ENCODE measurements at places on chromosomes 1 and 21.

DNA sequence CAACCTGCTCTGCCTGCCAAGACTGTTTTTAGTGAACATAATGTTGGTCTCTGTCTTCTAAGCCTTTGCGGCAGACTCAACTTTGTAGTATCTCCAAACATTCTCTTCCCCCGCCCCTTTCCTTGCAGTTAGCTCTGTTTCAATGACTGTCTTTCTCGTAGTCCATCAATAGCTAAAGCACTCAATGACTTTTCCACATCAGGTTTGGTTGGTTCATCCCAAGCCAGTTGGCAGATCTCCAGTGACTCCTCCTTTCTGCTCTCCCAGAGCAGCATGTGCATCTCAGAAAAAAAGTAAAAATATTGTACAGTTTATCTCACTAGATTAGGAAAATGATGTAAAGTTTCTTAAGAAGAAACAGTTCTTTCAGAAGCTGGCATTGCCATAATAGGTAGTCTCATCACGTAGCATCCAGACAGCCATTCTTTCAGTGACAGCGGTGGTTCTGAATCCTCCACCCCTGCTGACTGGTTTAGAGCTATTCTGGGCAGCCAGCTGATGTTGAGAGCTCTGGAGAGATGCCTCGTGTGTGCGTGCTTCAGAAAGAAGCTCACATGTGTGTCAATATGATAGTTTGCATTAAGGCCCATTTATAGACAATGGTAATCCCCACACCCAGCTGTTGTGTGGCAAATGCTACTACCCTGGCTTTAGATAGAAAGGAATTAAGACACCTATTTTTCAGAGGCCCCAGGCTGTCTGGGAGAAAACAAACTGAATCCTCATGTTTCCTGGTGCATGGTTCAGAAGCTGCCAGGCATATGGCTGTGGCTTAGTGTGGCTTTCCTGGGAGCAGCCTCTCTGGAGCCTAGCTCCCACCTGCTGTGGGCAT lies 53.2 kb downstream of the CNN3 start:
- DNase-seq = no peak

DNA sequence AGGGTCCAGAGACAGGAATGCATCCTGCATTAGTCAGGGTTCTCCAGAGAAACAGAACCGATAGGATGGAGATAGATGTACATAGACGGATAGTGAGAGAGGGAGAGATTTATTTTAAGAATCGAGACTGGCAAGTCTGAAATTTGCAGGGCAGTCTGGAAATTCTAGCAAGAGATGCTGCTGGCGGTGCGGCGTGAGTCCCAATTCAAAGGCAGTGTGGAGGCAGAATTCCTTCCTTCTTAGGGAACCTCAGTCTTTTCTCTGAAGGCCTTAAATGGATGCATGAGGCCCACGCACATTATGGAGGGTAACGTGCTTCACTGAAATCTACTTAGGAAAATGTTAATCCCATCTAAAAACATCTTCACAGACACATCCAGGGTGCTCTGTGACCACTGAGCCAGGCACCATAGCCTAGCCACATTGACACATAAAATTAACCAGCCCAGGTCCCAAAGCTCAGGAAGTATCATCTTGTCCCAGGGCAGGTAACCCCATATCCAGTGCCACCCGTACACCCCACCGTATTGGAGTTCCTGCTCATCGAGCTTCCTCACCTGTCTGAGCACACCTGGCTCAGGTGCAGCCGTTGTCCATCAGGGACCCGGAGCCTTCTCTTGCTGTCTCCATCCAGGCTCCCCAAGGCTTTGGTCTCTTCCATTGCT lies 9.7 kb upstream of the PKNOX1 start:
- no peak for DNase-seq

DNA sequence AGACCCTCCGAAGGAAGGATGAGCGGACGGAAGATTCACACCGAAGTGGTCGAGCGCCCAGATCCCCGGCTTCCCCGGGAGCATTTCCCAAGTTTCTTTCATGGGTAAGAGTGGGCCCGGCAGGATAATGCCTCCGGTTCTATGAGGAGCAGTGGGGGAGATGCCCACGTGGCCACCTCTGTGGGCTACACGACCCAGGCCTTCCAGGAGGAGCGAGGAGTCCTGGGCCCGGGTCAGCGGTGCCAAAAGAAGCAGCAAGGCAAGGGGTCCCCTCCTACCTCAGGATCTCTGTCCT lies 7.9 kb upstream of the NBPF11 start:
- no peak for DNase-seq

GRCh38 chr1:214287884-214288283 lies 6.9 kb downstream of the SMYD2 start:
- DNase-seq = no peak

- DNase-seq = no peak
Measured at GRCh38 chr1:156487862-156488261, 12.7 kb downstream of the MEF2D start.

DNA sequence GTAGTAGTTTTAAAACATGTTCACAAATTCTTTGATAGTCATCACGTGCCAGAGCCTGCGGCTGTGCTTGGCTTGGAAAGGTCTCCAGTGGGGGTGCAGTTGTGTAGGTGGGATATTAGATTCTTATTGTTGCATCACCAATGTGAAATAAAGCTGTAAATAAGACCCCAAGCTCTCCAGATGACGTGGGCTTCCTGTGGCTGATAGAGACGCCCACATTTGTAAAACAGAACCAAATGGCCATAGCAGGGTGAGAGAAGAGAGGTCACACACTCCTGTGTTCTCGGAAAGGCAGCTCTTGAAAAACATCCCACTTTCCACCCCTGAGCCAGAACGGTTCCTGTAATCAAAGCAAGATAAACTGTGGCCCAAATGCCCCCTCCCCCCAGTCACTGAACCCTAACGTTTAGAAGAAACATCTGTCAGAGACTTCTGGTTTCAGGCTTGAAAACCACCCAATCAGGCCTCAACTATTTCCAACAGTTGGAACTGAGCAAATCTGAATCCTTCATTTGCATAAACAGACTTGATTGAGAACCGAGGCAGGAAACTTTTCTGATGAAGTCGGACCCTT lies 6.6 kb upstream of the NTPCR start:
- DNase-seq = no peak

DNA sequence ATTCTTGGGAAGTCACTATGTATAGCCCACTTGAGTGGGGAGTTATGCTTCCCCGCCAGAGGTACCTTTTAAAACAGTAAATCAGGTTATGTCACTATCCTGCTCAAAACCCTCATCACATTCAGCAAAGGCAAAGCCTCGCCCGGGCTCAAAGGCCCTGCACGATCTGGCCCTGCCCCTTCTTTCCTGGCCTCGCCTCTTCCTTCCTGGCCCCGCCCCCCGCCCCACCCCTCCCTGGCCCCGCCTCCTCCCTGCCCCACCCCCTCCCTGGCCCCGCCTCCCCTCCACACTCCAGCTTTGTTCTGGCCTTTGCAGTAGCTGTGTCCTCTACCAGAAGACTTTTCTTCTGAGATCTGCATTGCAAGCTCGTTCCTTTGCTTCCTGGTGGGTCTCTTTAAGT lies 6.6 kb downstream of the LDLRAD2 start:
- DNase-seq = peak; percentile 22

Data from stimulated activated CD4-positive, alpha-beta T cell treated with anti-CD3 and anti-CD28 coated beads, Interleukin-12 subunit alpha, Interleukin-12 subunit beta, amount 100 ng/mL, for 4 hours (primary cell).